IMR-90 (cell line): ENCODE measurements at places on chromosomes 3 and 15. TPM values are rescaled to one million over a fixed set of nuclear protein-coding genes. Genes with fewer than 3 reads are reported as not detected.
A peak's percentile ranks its signal among the peaks of the same experiment; 100 is the strongest.

The DYNC1LI1 gene
- total RNA-seq, result 30.8 and 45.0 TPM in 2 replicates

The RTP3 gene
- total RNA-seq, result 0.18 TPM in 1 of 2 replicates, not detected in the other

GRCh38 chr3:141605883-141606282, 119.1 kb downstream of the RASA2 start:
- peaks cover 11% of the 10 kb centered on the region for H3K36me3 ChIP-seq
- H3K4me3 ChIP-seq, result no peak overlapping the region
- no peaks in the 10 kb centered on the region for H3K27me3 ChIP-seq
- H3K27ac ChIP-seq, result no peak overlapping the region

DNA sequence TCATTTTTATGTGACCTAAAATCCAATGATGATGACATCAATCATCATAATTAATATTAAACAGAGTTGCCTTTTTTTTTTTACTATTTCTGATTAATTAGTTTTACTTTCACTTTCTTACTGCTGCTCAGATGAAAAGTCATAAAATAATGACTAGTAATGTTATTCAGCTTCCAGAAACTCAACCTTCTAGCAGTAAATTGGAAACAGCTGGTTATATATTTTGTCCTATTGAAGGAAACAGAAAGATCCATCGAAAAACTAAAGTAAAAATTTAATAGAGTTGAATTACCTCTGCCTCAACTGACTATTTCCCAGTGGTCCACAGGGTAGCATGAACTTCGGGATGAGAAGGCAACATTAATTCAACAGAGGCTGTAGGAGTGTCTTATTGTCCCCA, 107.1 kb upstream of the PTX3 start:
- peaks cover 8% of the 10 kb centered on the region; the same call in 1 of the 2 replicates for H3K4me1 ChIP-seq
- no peaks in the 10 kb centered on the region for H3K36me3 ChIP-seq

GRCh38 chr15:96388673-96389072, 58.2 kb downstream of the NR2F2 start:
- no peaks in the 10 kb centered on the region for H3K27me3 ChIP-seq
- no peaks in the 10 kb centered on the region for H3K36me3 ChIP-seq
- no peak overlapping the region for H3K27ac ChIP-seq
- DNase-seq, result no peak
- peaks cover 3% of the 10 kb centered on the region; the same call in 1 of the 2 replicates for H3K4me1 ChIP-seq

- H3K27ac ChIP-seq, result peak overlapping the region; percentile 88
- H3K4me1 ChIP-seq, result peaks cover 12% of the 10 kb centered on the region
- no peaks in the 10 kb centered on the region for H3K27me3 ChIP-seq
- peak overlapping the region; percentile 96 for H3K4me3 ChIP-seq
Measured at GRCh38 chr3:101849714-101850245, 466 bp downstream of the NFKBIZ start.

The ZNF592 gene
- 4.2 and 4.3 TPM in 2 replicates for total RNA-seq

DNA sequence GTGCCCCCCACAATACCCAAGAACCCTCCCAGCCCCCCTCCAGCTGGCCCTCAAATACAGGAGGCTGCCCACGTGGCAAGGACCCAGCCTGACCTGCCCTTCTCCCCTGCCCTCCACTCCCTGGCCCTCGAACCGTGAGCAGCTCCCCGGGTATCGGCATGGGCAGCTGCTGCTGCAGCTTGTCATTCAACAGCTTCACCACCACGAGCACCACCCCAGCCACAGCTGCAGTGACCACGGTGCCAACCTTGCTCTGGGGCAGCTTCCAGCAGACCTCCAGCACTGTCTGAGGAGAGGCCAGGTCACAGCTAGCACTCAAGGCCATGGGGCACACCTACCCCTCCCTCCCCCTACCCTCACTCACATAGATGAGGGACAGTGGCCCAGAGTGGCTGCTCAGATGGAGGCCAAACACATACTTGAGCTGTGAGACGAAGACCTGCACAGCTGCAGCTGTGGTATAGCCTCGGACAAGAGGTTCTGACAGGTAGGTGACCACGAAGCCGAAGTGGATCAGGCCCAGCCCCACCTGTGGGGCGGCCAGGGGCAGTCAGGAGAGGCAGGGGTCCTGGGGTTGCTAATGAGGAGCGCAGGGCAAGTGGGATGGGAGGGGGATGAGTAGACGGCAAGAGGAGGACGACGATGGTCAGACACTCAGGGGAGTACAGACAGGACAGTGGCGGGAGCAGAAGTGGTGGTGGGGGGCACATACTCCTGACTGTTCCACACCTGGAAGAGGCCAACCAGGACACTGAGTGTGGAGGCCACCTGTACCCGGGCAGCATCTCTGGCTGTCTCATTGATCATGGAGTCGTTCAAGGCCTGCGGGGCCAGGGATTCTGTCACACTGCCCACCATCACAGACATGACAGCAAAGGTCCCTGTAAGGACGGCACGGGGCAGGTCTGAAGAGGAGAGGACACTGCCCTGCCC, 3.5 kb downstream of the SLC26A6 start:
- H3K36me3 ChIP-seq, result peaks cover 70% of the 10 kb centered on the region
- H3K4me1 ChIP-seq, result peaks cover 18% of the 10 kb centered on the region
- no peak overlapping the region for H3K4me3 ChIP-seq
- no peak overlapping the region for H3K27ac ChIP-seq
- DNase-seq, result no peak

GRCh38 chr3:192957441-192958021, 39.9 kb upstream of the MB21D2 start:
- H3K4me1 ChIP-seq, result peaks cover 2% of the 10 kb centered on the region; the same call in 1 of the 2 replicates
- H3K27ac ChIP-seq, result peak overlapping the region; percentile 66
- DNase-seq, result peak; percentile 94
- H3K36me3 ChIP-seq, result no peaks in the 10 kb centered on the region
- peak overlapping the region; percentile 30; the same call in 1 of the 2 replicates for H3K4me3 ChIP-seq

The PLCL2 gene
- 3.8 and 4.2 TPM in 2 replicates for total RNA-seq

DNA sequence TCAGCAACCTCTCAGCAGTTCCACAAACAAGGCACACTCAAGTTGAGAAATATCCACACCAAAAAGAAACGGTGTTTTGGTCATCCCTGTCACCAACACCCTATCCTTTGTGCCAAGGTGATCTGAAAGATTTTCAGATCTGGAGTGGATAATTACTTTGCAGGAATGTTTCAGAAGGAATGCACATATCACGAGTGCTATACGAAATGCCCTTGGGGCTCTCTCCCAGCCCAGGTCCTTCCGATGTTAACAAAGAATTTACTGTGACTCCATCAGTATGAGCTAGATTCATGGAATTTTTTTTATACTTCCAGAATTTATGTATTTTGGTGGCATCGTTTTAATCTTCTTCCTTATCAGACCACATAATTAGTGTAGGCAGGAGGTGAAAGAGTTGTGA, 105.0 kb downstream of the GRM7 start:
- H3K36me3 ChIP-seq, result no peaks in the 10 kb centered on the region
- H3K27ac ChIP-seq, result no peak overlapping the region
- no peak for DNase-seq
- no peaks in the 10 kb centered on the region for H3K27me3 ChIP-seq
- no peak overlapping the region for H3K4me3 ChIP-seq

DNA sequence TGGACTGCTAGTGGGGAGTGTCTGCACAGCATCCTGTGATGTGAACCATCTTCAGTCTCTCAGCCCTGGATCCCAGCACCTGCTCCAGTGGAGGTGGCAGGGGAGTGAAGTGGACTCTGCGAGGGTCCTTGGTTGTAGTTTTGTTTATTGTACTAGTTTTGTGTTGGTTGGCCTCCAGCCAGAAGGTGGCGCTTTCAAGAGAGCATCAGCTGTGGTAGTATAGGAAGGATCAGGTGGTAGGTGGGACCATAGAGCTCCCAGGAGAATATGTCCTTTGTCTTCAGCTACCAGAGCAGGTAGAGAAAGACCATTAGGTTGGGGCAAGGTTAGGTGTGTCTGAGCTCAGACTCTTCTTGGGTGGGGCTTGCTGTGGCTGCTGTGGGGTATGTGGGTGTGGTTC, 20.9 kb downstream of the NEK11 start:
- H3K27me3 ChIP-seq, result no peaks in the 10 kb centered on the region
- DNase-seq, result no peak
- no peaks in the 10 kb centered on the region for H3K36me3 ChIP-seq
- no peak overlapping the region for H3K4me3 ChIP-seq

GRCh38 chr3:170081079-170081741, 43.4 kb downstream of the GPR160 start:
- peaks cover 1% of the 10 kb centered on the region; the same call in 1 of the 2 replicates for H3K4me1 ChIP-seq
- DNase-seq, result peak; percentile 72
- peaks cover 7% of the 10 kb centered on the region for H3K36me3 ChIP-seq
- H3K27me3 ChIP-seq, result no peaks in the 10 kb centered on the region
- no peak overlapping the region for H3K4me3 ChIP-seq

- H3K27ac ChIP-seq, result no peak overlapping the region
- no peaks in the 10 kb centered on the region for H3K4me1 ChIP-seq
Measured at GRCh38 chr3:100455841-100456550, 36.4 kb upstream of the TMEM45A start.

The TPRA1 gene
- total RNA-seq, result 15.3 and 17.9 TPM in 2 replicates

The ADAMTS17 gene
- total RNA-seq, result 0.28 TPM in 1 of 2 replicates, not detected in the other

DNA sequence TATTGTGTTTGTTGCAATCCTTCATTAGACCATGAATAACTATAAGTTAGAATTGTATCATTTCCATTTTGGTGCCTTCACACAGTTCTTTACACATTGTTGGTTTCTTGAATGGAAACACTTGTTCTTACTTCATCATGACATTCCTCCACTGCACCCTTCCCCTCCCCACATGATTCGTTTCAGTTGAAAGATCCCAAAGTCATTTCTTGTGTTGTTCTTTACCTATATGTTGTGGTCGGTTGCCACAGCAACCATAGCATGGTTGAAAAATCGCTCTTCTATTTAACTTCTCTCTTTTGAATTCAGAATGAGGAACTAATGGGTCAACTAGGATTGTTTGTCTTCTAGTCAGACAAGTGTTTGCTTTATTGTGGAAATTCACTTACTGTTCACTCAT, 103.3 kb downstream of the IL1RAP start:
- peaks cover 4% of the 10 kb centered on the region; the same call in 1 of the 2 replicates for H3K4me1 ChIP-seq
- no peak for DNase-seq
- H3K27me3 ChIP-seq, result no peaks in the 10 kb centered on the region
- H3K27ac ChIP-seq, result no peak overlapping the region
- H3K4me3 ChIP-seq, result no peak overlapping the region
- no peaks in the 10 kb centered on the region for H3K36me3 ChIP-seq

- no peaks in the 10 kb centered on the region for H3K4me1 ChIP-seq
- H3K27ac ChIP-seq, result no peak overlapping the region
- H3K4me3 ChIP-seq, result no peak overlapping the region
- no peak for DNase-seq
- no peaks in the 10 kb centered on the region for H3K27me3 ChIP-seq
Measured at GRCh38 chr3:2985479-2985878, 124.7 kb downstream of the IL5RA start.

- DNase-seq, result no peak
- no peaks in the 10 kb centered on the region for H3K36me3 ChIP-seq
- no peaks in the 10 kb centered on the region for H3K27me3 ChIP-seq
- H3K4me3 ChIP-seq, result no peak overlapping the region
Measured at GRCh38 chr3:75248974-75249373, 415.2 kb upstream of the FRG2C start.

The GCNT3 gene
- total RNA-seq, result not detected in 2 replicates

DNA sequence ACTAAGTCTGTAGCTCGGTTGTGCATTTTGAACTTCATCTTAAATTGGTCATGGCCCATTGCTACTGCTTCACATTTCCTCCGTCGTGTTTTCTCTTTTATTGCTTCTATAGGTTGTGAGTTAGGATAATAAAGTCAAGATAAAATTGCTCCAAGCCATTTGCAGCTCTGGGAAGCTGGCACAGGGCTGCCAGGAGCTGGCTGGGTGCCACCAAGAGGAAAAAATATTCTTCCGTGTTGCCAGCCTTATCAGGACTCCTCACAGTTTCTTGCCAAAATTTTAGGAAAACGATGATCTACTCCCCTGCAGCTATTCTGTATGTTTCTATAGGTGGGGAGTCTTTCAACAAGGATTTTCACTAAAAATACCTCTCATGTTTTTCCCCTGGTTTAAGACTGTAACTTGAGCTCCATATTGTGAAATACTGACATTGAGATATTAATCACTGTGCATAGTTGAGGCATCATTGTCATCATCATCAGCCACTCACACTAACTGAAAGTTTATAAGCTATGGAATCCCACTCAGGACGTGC, 55.4 kb upstream of the PIAS1 start:
- peaks cover 2% of the 10 kb centered on the region for H3K27me3 ChIP-seq
- no peaks in the 10 kb centered on the region for H3K36me3 ChIP-seq
- DNase-seq, result peak; percentile 62
- no peak overlapping the region for H3K4me3 ChIP-seq
- H3K27ac ChIP-seq, result no peak overlapping the region
